Activated CD4-positive, alpha-beta T cell treated with anti-CD3 and anti-CD28 coated beads, Interleukin-2, amount 50 U/mL, for 4 hours (primary cell): ENCODE measurements at places on chromosomes 6 and 20.

DNA sequence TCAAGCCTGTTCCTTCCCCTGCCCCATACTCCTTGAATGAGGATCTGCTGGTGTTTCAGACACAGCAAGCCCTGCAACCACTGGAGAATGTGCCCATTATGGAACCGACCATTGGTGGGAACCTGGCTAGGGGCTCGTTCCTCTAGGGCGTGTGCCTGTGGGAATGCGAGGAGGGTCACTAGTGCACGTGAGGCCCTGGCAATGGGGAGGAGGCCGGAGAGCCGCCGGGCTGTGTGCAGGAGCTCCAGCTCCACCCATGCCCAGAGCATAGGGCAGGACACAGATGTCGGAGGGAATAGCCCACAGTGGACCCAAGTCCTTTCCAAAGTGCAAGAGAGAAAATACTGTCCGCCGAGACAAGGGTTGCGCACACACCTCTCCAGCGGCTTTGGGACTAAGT is 99.3 kb downstream of the ERMARD start:
- DNase-seq, result no peak

DNA sequence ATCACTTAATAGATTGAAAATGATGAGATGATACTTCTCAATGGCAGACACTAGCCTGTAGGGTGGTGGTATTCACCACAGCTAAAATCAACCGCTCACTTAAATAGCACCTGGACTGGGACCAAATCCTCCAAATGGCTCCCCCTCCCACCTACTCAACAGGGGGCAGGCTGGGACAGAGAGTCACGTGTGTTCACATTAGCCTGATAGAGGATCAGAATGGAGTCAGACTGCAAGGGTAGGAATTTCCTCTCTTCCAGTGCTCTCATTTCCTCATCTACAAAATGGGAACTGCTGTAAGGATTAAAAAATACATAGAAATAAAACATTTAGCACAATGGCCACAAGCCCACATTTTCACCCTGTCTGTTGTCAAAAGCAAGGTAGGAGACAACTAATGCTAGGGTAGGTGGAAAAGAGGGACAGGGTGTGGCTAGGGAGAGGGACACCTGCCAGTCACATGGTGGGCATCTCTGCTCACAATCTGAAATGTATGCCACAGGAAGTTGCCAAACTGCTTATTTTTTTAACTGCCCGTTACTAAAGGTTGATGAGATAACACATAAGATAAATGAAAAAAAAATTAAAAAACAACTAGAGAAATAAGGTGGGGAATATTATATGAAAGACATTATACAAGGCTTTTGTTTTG is 55.3 kb downstream of the BACH2 start:
- DNase-seq, result no peak

DNA sequence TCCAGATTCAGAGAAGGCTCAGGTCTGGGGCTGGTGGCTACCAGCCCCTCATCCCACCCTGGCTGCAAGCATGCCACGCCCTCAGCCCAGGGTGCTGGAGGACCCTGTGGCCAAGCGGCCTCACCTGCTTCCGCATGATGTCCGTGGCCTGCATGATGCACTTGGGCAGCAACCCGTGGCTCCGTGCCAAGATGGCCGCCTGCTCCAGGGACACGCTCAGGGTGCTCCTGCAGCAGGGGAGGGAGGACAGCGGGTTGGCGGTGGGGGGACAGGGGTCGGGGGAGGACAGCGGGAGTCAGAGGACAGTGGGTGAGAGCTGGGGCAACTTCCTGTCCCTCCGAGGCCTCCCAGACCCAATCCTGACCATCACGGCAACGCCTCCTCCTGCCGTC is 200.1 kb downstream of the PREX1 start:
- no peak for DNase-seq

DNA sequence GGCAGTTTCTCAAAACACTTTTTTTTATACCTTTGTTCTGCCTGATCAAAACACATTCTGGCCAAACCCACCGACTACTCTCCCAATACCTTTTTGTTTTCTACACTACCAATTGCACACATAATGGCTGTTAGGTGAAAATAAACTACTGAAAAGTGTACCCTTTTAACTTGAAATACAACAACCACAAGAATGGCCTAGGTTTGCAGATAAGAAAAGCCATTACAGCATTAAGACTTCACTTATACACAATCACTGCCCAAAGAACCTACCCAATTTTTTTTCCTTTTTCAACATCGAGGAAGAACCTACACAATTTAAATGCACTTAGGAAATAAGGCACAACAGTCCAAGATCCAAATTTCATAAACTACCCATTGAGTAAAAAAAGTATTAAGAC is 1.8 kb downstream of the SEC63 start:
- DNase-seq, result no peak

DNA sequence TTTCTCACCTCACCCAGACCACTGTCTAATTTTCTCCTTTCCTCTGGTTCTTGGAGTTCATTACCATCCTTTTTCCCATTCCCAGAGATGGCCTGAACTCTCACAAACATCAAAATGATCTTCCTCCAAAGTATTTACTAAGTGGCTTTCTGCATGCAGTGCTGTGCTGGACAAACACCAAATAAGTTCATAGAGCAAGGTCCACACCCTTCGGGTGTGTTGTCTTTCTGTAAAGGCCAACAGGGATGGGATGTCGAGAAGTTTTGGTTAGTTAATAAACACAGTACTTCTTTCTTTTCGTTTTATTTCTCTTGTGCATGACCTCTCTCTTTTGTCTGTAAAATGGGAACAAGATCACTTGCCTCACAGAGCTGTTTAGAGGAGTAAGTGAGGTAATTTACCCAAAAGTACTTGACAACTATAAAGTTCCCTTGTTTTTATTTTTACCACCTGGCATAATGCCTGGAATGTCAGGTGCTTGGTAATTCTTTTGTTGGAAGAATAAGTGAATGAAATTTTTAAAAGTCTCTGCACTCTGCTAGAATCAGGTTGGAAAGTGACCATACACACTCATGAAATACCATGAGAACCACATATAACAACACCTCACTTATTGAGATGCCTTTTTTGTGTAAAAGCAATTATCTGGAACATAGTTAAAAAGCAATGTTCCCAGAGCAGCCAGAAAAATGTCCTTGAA is 22.8 kb upstream of the CCN6 start:
- no peak for DNase-seq

DNA sequence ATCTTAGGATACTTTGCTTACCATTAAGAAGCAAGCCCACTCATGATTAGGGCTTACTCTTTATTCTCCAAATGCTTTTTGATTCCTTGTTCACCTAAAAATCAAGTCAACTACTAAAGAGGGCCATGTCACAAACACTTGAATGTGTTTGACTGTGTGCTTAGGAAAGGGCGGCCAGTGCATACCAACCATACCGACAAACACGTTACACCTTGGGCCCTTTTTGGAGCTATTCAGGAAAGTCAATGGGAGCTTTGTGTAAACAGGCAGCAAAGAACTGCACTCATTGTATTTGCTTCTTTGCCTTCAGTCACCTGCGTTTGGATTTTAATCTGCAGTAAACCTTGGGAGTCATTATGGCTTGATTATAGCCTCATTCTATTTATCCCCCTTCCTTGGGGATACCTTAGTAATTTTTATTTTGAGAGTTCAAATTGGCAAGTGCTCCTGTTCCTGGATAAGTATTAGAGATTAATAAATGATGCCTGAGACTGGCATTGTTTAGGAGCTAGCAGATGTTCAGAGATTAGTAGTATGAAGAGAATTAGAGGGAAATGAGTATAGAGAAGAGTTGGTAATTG is 102.6 kb upstream of the HDGFL1 start:
- no peak for DNase-seq

DNA sequence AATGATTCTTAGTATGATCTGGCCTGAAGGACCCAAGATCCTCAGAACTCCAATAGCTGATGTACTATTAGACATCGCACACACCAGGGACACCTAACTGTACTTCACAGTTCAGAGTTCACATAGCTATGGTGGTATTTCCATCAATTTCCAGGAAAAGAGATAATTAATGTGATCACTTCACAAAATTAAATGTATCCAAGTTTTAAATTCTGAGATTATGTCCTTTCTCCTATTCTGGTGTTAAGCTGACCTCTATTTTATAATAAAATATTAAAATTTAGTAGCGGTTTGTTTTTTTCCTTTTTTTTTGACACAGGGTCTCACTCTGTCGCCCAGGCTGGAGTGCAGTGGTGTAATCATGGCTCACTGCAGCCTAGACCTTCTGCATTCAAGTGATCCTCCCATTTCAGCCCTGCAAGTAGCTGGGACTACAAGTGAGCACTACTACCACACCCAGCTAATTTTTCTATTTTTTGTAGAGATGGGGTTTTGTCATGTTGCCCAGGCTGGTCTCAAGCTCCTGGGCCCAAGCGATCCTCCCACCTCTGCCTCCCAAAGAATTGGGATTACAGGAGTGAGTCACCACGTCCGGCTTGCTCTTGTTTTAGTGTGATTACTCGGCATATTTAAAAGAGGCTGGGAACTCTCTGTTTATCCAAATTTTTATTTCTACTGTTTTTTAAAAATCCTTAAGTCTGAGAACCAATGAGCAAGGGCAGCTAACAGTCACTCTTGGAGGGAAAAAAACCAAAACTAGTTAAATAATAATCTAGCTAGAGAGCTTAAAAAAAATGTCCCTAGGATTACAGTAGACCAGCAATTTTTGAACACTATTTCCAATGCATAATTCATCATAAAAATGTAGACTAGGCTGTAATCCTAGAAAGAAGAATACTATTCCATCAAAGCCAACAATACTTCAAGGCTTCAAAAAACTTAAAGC is 16.0 kb downstream of the KIF13A start:
- no peak for DNase-seq

DNA sequence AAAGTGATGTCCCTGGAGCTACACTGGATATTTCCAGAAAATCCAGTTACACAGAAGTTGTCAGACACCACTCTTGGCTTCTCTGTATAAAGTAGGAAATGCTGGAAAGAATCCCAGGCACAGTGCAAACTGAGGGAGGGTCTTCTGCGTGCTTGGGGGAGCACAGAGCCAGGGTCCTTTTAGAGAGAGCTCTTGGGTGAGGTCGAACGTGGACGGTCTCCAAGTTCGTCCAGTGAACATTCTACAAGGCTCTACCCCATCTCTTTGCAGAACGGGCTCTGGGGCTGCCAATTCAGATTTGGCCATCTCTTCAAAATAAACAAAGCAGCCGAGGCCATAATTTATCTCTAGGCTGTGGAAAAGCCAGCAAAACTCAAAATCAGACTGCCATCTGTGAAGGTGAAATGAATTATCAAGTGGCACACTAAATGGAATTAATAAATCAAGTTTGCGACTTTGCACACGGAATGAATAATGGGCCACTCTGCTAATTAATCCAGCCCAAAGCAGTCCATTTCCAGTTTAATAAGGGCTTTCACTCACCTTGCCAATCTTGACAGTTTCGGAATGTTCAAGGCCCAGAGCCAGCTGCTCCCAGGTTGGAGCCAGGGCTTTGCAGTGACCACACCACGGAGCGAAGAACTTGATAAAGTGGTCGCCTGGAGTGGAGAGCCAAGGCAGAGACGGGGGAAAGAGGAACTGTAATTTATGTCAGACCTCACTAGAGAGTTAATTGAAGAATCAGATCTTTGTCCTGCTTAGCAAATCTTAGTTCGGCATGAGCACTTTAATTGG is 19.3 kb downstream of the TXNDC5 start:
- DNase-seq, result no peak

DNA sequence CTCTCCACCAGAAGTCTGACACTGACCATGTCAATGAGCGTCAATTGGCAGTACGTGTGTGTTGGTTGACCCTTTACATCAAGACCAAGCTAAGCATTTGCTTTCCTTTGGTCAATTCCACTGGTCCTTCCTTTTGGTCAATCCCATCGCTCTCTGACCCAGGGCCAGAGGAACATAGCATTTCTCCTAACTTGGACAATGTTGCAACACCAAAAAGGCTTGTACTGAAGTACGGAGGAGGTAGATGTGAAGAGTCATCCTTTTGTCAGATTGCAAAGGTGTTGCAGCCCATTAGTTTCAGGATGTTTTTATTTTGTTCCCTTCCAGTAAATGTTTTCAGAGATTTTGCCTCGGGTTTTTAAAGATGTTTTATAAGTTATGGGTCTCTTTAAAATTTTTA is 24.6 kb downstream of the EDN1 start:
- DNase-seq, result no peak

GRCh38 chr6:96621983-96622382 is 59.1 kb downstream of the FHL5 start:
- no peak for DNase-seq

DNA sequence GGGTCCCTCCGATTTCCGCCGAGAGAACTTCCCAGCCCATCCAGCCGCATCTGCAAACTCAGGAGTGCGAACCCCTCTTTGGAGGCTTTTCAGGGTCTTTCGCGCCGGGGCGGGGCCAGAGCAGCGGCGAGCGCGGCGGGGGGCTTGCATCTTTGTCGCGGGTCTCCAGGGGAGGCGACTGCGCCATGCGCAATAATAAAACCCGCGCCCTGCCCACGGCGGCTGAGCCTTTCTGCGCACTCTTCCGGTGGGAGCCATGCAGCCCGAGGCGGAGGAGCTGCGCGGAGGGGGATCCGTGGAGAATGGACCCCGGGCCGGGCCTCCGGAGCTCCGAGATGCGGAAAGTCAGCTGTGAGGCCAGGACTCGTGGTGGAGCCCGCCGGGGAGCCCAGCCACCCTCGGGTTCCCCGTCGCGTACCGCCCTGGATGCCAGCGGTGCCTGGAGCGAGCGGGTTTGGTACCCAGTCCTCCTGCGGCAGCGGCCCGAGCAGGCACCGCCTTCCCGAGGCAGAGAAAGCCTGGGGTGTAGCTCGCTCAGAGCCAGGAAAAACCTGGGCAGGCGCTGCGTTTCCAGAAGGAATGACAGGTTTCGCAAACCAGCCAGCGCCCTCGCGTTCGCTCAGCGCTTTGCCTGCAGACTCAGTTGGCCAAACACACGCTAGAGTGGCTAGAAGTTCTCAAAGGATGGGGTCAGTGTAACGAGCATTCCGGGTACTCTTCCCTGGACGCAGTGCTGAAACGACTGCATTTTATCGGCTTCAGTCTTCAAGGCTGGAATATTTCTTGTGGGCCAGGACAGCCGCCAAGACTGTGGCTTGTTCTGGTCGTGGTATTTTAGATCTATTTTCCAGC is 1.2 kb downstream of the AKAP12 start:
- DNase-seq, result no peak

GRCh38 chr6:128024046-128024445 is 123.2 kb upstream of the THEMIS start:
- no peak for DNase-seq

- DNase-seq, result no peak
Measured at GRCh38 chr6:134835993-134836392, 113.9 kb downstream of the ALDH8A1 start.

DNA sequence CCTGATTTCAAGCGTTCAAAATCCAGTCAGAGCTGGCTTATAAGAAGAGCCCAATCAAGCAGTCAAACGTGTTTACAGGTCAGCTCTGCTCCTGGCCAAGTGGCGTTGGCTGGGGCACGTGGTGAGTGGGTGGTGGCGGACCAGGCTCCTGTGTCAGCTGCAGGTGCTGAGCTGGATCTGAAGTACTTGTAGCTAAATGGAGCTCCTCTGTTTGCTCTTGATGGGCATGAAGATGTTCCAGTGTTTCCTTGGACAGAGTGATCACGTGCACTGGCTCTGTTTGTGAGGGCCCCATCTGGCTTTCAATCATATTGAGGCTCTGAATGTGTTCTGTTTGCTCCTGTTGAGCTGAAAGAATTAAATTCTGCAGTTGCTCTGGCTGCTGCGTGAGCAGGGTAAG is 10.2 kb upstream of the MICAL1 start:
- DNase-seq, result no peak
